ENCODE measurements at places on chromosomes 11 and 22. TPM values are rescaled to one million over a fixed set of nuclear protein-coding genes. Genes with fewer than 3 reads are reported as not detected.

Gene PDGFD
- 8.2 TPM for total RNA-seq

Gene WDR74
- 44.3 TPM for total RNA-seq

Gene OPCML
- total RNA-seq = 4.8 TPM

Gene KCNJ5
- total RNA-seq = 12.5 TPM

Gene ACR
- not detected for total RNA-seq

Gene C11orf42
- not detected for total RNA-seq

Gene HEPN1
- not detected for total RNA-seq

Gene RELA
- total RNA-seq = 7.7 TPM

Gene TKFC
- total RNA-seq = 22.4 TPM

Gene EHF
- 6.3 TPM for total RNA-seq
